Lung microvascular endothelial cell (primary cell): ENCODE measurements at places on chromosomes 6 and 20. TPM values are rescaled to one million over a fixed set of nuclear protein-coding genes. Genes with fewer than 3 reads are reported as not detected.

- DNase-seq = peak; percentile 80
Measured at GRCh38 chr20:59087829-59088433, 45.3 kb upstream of the PRELID3B start.

DNA sequence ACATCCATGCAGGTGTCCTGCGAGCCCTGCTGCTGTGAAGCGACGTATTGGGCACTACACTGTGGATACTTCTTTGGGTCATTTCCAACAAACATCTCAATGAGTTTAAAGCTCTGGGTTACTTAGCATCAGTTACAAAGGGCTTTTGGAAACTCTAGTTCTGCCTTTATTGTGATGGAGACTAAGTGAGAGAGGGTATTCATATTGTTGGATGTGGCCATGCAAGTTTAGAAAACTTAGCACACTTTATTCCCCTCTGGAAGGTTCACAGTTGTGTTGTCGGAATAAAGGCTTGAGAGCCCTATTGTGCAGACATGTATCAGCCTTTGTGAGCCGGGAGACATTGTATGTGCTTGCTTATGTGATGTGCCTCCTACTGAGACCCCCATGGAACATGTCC is 22.1 kb downstream of the DUSP22 start:
- DNase-seq = no peak

DNA sequence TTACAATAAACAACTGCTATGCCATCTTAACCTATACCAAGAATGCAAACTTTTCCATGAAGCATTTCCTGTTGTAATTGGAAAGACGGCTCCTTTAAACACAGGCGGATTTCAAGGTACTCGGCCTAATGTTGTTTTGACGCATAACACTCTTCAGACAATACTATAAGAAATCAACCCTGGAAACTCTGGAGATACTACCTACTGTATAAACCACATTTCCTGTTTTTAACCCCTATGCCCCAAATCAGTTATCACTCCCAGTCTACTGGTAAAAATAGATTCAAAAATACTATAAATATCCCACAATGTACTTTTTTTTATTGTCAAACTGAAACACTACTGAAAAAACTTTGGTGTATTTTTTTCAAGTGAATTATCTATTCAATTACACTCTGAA is 118.1 kb downstream of the IRF4 start:
- DNase-seq = no peak

DNA sequence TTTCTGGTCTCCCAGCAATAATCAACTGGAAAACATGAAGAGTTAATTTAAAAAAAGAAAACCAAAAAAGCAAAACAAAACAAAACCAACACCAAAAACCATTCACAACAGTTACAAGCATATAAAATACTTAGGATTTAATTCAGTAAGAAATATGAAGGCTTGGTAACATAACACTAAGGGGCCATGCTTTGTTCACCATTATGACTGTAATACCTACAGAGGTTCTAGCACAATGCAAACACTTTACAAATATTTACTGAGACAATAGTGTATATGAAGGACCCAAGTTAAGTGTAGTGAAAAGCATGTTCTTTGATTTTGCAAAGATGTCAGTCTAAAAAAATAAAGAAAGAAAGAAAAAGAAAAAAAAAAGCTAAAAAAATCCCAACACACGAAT is 109.8 kb upstream of the EMILIN3 start:
- no peak for DNase-seq

DNA sequence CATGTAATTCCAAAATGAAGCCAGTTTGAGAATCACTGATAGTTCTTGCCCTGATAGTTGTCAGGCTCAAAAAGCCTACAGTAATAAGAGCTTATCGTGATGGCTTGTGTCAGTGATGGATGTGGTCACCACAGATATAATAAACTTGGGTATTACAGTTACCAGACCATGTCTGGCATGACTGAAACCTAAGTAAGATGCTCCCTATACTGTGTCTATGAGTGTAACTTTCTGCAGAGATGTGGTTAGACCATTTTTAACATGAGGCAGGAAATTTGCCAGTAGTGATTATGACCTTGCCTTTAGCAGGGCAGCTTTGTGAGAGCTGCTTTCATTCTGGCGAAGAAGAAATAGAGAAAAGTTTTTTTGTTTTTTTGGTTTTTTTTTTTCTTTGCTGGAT is 90.2 kb downstream of the ANKS1A start:
- no peak for DNase-seq

GRCh38 chr6:110181131-110182030 is 1.2 kb downstream of the CDC40 start:
- peak; percentile 1 for DNase-seq

GRCh38 chr6:117483645-117484016 is 1.2 kb downstream of the DCBLD1 start:
- peak; percentile 64 for DNase-seq

DNA sequence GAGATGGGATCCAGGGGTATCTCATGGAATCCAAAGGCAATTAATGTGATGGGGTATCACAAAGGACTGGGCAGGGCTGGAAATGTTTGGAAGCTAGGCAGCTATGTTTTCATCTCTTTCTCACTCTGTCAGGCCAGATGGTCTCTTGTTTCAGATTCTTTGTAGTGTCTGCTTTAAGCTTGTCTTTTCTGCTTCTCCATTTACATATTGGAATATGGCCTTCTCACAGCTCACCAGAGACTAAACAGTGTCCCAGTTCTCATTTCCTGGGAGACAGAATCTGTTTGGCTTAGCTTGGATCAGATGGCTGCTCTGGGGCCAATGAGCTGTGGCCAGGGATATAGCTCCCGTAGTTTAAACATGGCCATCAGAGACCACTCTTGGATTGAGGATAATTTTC is 78.9 kb downstream of the SLC35F1 start:
- DNase-seq = no peak

DNA sequence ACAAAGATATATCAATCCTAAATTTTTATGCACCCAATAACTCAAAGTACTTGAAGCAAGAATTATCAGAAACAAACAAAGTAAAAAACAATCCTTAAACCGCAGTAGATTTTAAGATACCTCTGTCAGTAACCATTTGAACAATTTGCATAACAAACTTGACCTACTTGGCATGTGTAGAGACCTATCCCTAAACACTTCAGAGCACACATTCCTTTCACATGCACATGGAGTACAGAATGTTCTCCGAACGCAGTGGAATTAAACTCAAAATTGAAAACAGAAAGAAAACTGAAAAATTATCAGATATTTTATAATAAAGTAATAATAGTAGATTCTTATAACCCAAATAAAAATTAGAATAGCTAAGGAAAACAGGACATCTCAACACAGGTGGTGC is 162.6 kb upstream of the THBS2 start:
- DNase-seq = no peak

GRCh38 chr20:54084727-54085388 is 14.5 kb upstream of the BCAS1 start:
- DNase-seq = no peak

GRCh38 chr6:4731996-4732395 is 44.2 kb upstream of the CDYL start:
- DNase-seq = no peak

DNA sequence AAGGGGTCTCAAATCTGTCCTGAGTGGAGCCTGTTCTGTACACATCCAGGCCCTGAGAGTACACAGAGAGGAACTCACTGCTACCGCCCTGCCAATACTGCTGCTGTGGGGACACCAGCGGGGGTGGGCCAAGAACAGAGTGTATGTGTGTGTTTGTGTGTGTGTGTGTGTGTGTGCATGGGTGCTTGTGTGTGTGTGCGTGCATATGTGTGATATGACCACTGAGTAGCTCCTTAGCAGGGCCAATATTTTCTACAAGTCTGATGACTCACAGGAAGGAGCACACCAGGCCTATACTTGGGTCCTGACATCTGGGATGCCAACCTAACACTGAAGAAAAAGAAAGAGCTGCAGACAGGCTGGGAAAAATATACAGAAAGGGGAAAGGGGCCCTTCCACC is 1.4 kb downstream of the RAET1E start:
- peak; percentile 74 for DNase-seq

- DNase-seq = no peak
Measured at GRCh38 chr6:151118461-151119123, 121.2 kb upstream of the AKAP12 start.

The CTAGE9 gene
- not detected in 2 replicates for total RNA-seq

The ISM1 gene
- total RNA-seq = under 0.01 TPM in 1 of 2 replicates, not detected in the other

The GSTA4 gene
- total RNA-seq = 9.7 and 14.4 TPM in 2 replicates
